ENCODE measurements at places on chromosomes 5 and 9.

GRCh38 chr5:172523146-172523745 is 68.9 kb upstream of the SH3PXD2B start:
- DNase-seq: no peak

- peak; percentile 23 for DNase-seq
Observed at GRCh38 chr9:131060900-131061630, 35.3 kb upstream of the AIF1L start.

GRCh38 chr5:125679522-125679921 is 743.7 kb upstream of the GRAMD2B start:
- DNase-seq: no peak

DNA sequence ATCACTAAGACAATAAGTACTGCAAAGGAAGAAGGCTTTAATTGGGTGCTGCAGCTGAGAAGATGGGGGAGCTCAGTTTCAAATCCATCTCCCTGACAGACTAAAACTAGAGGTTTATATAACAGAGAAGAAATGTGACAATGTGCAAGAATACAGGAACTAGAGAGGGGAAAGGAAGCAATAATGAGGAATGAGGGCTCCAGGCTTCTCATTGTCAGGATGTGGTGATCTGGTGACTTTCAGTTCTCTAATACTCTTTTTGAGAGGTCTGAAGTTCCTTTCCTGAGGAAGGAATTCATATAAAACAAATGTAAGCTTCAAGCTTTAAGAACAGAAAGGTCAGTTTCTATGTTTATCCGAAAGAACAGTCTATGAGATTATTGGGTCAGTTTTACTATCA is 42.5 kb upstream of the SPATA31E1 start:
- DNase-seq: no peak

Measured in neural progenitor cell (in vitro differentiated cells).